ENCODE measurements at places on chromosomes 1 and 21.
A peak's percentile ranks its signal among the peaks of the same experiment; 100 is the strongest.

GRCh38 chr21:38796424-38796823, 9.3 kb upstream of the ETS2 start:
- no peak for DNase-seq

- no peak for DNase-seq
Observed at GRCh38 chr1:45116340-45116739, 90.1 kb downstream of the ZSWIM5 start.

GRCh38 chr1:22105611-22106207, 37.2 kb downstream of the WNT4 start:
- DNase-seq: peak; percentile 38

DNA sequence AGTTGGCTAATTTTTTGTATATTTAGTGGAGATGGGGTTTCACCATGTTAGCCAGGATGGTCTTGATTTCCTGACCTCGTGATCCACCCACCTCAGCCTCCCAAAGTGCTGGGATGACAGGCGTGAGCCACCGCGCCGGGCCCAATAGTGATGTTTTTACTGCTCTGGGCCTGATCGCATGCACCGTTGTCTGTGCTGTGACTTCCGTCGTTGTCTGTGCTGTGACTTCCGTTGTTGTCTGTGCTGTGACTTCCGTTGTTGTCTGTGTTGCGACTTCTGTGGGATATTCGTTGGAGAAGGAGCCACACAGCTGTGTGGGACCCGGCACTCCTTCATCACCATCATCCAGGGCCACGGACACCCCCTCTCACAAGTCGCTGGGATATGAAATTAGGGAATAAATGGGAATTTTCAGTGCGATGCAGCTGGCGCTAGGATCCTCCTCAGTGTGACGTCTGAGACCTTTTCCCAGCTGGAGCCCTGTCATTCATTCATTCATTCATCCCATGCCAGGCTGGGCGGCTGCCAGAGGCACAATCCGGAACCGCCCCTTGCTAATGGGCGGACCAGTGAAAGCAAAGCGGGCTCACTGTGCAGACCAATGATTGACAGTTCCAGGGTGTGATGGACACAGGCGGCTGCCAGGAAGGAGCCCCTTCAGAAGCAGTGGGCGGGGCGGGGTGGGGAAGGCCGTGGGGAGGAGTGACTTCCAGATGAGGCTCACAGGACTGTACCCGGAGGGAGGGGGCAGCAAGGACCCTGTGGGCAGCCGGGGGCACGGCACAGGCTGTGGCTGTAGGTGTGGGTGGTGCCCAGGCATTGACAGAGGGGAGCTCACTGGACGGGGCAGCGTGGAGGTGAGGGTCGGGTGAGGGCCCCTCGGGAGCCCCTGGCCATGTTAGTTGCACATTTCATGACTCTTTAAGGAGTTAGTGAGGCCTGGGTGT, 48.9 kb downstream of the PRKCZ start:
- no peak for DNase-seq

- no peak for DNase-seq
Observed at GRCh38 chr1:89894210-89895201, 73.7 kb downstream of the LRRC8D start.

- DNase-seq: no peak
Observed at GRCh38 chr1:242133796-242134195, 134.9 kb upstream of the MAP1LC3C start.

- DNase-seq: no peak
Observed at GRCh38 chr1:119462964-119463363, 44.0 kb upstream of the HSD3B1 start.

All from right lung (tissue), 10 donors.